ENCODE measurements at places on chromosomes 16 and 17.

DNA sequence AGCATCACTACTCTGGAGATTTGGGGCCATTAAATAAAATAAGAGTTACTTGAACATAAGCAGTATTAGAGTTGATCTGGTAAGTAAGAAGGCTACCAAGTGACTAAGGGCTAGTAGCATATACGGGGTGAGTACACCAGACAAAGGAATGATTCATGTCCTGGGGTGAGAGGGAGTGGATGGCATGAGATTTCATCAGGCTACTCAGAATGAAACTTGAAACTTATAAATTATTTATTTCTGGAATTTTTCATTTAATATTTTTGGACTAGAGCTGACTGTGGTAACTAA, 2.3 kb downstream of the SLFN5 start:
- DNase-seq = peak; percentile 70

- DNase-seq = no peak
Observed at GRCh38 chr16:3948378-3948995, 68.0 kb upstream of the CREBBP start.

DNA sequence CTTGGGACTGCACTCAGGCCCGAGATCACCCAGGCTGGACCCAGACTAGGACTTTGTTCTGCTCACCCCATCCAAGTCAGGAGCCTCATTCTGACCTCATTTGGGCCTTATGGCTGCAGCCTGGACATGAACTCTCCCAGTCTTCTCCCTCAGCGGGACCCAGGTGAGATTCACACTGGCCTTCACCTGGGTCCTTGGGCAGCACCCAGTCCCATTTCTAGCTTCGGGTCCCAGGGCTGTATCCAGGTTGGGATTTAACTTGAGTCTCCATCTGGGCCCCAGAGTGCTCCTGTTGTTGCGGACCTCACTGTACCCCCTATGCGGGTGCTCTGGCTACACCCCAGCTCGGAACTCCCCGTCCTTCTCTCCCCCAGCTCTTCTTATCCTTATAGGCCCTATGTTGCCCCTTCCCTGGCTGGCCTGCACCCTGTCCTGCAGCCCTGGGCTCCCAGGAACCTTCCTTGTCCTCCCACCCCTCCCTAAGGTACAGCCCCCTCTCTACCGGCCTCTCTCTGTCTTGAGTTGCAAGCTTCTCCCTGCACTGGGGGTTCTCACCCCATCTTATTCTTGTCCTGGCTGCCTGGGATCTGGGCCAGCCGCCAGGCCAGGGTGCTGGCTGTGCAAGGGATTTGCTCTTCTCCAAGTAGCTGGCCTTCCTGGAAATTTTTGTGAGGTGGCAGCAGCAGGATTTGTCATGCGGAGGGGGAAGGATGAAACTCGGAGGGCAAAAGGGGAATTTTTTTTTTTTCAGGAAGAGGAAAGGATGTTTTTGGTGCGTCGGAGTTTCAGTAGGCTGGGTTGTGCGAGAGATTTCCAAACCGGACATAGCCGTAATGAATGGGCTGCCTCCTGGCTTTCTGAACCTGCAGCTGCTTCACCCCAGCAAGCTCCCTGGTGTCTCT, 904 bp downstream of the MAP2K3 start:
- DNase-seq = peak; percentile 50

DNA sequence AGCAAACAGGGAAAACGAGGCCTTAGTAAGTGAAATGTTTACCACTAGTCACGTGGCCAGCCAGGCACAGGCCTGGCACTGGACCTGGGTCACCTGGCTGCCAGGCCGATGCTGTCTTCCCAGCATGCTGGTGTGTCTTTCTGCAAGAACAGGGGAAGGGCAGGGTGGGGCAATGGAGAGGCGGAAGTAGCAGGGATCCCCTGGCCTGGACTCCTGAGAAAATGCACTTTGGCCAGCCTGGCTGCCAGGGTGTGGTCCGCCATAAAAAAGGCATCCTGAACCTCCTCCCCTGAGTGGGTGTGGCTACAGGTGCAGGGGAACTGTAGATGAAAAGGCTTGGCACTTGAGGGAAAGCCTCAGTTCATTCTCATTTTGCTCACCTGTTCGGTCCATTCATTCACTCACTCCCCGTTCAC, 1.0 kb upstream of the ANKRD40CL start:
- no peak for DNase-seq

GRCh38 chr16:1366712-1367299, 15.1 kb downstream of the GNPTG start:
- no peak for DNase-seq

DNA sequence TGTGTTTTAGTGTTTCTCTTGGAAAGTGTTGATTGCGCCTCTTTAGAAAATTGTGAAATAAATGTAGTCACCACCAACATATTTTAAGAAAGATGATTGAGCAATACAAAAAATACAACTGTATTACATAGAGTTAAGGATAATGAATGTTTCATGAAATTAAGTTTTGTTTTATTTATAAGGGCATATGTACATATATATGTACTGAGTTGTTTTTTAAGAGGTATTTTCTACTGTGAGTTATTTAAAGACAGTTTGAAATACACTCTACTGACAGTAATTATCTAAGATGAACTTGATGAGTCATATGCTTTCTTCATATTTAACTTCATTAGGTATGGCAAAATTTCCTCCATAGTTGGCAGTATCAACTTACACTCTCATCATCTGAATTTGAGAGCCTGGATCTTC, 411.7 kb downstream of the HS3ST3B1 start:
- no peak for DNase-seq

All from astrocyte of the hippocampus (primary cell).